Progenitor cell of endocrine pancreas (in vitro differentiated cells): ENCODE measurements at places on chromosomes 3 and 15. TPM values are rescaled to one million over a fixed set of nuclear protein-coding genes. Genes with fewer than 3 reads are reported as not detected.

GRCh38 chr3:78347176-78347575 lies 1307.3 kb downstream of the ROBO2 start:
- DNase-seq, result no peak
- H3K4me3 ChIP-seq, result no peak overlapping the region
- no peak overlapping the region for H3K27ac ChIP-seq
- H3K27me3 ChIP-seq, result no peaks in the 10 kb centered on the region
- H3K36me3 ChIP-seq, result peaks cover 4% of the 10 kb centered on the region

DNA sequence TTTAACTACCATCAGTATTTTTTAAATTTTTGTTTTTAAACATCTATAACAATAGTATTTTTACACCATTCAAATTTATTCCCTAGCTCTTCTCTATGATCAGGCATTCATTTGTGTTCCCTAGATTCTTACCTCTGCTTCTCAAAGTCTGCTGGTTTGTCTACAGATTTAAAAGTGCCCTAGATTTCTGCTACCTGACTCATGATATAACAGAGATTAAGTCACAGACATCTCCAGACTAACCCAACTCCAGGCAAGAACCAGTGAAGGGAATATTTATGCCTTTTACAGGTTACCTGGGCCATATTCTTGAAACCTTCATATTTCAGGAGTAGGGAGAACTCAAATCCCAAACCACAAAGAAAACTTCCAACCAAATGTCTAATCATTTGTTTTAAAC lies 38.8 kb downstream of the ADAM10 start:
- no peaks in the 10 kb centered on the region for H3K4me1 ChIP-seq
- no peak for DNase-seq
- H3K36me3 ChIP-seq, result peaks cover 12% of the 10 kb centered on the region
- H3K4me3 ChIP-seq, result no peak overlapping the region

The COL6A5 gene
- not detected in 2 replicates for total RNA-seq

- peaks cover 6% of the 10 kb centered on the region for H3K4me1 ChIP-seq
- H3K27me3 ChIP-seq, result no peaks in the 10 kb centered on the region
- DNase-seq, result no peak
- no peak overlapping the region for H3K4me3 ChIP-seq
- no peaks in the 10 kb centered on the region for H3K36me3 ChIP-seq
- H3K27ac ChIP-seq, result no peak overlapping the region
These were observed 298.5 kb upstream of the PPP2R3A start for GRCh38 chr3:135667061-135667460.

The CAMK2N2 gene
- total RNA-seq, result 1.3 and 1.4 TPM in 2 replicates

DNA sequence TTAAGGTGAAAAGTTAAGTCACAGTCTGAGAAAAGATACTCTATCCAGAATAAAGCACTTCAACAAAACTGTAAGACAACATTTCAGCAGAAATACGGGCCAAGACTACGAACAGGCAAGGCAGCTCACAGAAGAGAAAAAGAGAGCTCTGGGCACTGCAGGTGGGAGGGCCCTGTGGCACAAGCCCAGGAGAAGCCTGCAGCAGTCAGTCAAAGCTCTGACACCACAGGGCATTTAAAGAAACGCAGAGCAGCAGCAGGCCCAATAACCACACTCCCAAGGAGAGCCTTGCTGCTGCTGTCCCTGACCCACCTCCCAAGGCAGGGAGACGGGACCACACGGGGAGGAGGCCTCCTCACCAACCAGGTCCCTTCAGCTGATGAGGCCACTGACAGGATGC lies 19.2 kb downstream of the CHSY1 start:
- peak overlapping the region; percentile 55 for H3K27ac ChIP-seq
- H3K36me3 ChIP-seq, result peaks cover 34% of the 10 kb centered on the region
- no peak overlapping the region for H3K4me3 ChIP-seq
- no peak for DNase-seq

GRCh38 chr15:95975212-95975611 lies 355.3 kb upstream of the NR2F2 start:
- H3K4me1 ChIP-seq, result no peaks in the 10 kb centered on the region
- H3K4me3 ChIP-seq, result no peak overlapping the region
- no peaks in the 10 kb centered on the region for H3K36me3 ChIP-seq
- H3K27me3 ChIP-seq, result peaks cover 10% of the 10 kb centered on the region

The C3orf85 gene
- total RNA-seq, result not detected in 2 replicates

DNA sequence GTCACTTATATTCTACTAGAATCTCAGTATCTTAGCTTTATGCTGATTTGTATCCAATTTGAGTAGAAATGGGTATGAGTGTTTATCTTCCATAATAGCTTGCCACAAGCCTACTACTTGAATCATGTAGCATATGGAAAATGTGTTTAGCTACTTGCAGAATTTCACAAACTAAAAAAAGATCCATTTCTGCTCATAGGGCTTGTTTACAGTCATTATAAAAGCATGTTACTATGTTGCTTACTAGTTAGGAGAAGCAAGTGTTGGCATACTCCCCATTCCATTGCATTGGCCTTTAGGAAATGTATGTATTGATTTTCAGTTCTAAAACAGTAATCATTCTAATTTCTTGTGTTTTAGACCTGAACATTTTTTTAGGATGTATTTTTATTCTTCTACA lies 939.2 kb downstream of the NAALADL2 start:
- H3K27ac ChIP-seq, result no peak overlapping the region
- H3K4me1 ChIP-seq, result no peaks in the 10 kb centered on the region
- no peaks in the 10 kb centered on the region for H3K27me3 ChIP-seq

The GABRA5 gene
- 0.10 TPM in 1 of 2 replicates, not detected in the other for total RNA-seq

- H3K4me1 ChIP-seq, result peaks cover 31% of the 10 kb centered on the region
- H3K4me3 ChIP-seq, result no peak overlapping the region
These were observed 323.8 kb upstream of the AZI2 start for GRCh38 chr3:28672406-28672805.

DNA sequence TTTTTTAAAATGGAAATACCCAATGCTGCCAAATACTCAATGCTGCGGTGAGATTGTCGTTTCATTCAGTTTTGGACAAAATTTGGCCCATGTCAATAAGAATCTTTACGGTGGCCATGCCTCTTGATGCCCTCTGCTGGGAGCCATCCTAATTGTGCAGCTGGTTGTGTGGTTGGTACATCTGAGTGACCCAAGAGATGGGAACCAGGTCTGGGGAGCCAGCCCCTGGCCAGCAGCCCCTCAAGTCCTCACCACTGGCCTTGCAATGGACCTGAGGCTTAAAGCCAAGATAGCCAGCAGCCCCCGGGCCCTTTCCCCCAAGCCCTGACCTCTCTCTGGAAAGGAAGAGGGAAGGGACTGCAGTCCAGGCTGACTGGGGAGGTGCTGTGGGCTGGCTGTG lies 36.4 kb upstream of the ESYT3 start:
- H3K36me3 ChIP-seq, result peaks cover 15% of the 10 kb centered on the region
- H3K4me3 ChIP-seq, result no peak overlapping the region
- H3K27me3 ChIP-seq, result peaks cover 27% of the 10 kb centered on the region
- H3K4me1 ChIP-seq, result peaks cover 12% of the 10 kb centered on the region

The AGTR1 gene
- 7.7 and 8.2 TPM in 2 replicates for total RNA-seq

DNA sequence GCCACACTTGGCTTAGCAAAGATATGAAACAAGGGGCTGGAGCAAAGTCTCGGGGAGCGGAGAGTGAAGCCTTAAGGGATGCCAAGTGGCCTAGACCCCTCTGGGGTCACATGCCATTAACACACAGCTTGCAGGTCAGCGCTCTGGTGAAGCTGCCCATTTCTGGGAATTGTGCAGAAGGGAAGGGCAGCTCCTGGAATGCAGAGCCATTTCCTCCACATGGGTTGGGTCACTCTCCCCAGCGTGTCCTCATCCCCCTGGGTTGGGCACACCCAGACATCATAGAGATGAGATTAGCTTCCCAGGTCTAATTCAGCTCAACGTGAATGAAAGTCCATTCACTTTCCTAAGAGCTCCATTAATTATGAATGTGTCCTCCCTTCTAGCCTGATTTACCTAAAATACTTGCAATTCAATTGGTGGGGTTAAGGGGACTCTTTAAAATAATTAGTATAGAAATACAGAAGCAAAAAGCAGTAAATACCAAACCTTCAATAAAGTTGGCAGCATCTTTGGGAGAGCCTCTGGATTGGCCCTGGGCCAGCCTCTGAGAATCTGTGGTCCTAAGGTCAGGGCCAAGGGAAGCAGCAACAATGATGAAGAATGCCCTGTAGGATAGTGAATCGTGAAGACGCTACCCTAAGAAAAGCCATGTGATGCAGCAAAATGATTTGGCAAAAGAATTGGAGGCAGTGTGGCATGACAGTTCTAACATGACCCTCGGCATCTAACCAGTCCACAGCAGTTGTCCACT lies 17.8 kb downstream of the MRAS start:
- peak overlapping the region; percentile 42 for H3K27ac ChIP-seq
- no peak overlapping the region for H3K4me3 ChIP-seq
- H3K36me3 ChIP-seq, result peaks cover 3% of the 10 kb centered on the region

DNA sequence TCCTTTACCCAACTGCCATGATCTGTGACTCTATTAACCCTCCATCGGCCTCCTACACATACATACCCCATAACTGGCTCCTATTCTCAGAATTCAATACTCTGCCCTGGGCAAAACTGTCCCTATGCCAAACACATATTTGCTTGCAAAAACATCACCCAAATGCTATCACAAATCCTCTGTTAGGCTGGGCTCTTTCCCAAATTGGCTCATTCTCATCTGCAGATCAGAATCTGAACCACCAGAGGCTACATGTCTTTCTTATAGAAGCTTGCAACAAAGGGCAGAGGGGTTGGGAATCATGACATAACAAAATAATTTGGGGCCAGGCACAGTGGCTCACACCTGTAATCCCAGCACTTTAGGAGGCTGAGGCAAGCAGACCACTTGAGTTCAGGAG lies 45.4 kb upstream of the GOLM2 start:
- no peaks in the 10 kb centered on the region for H3K36me3 ChIP-seq
- DNase-seq, result no peak
- no peaks in the 10 kb centered on the region for H3K4me1 ChIP-seq
- no peak overlapping the region for H3K4me3 ChIP-seq
- H3K27ac ChIP-seq, result no peak overlapping the region
- H3K27me3 ChIP-seq, result no peaks in the 10 kb centered on the region

DNA sequence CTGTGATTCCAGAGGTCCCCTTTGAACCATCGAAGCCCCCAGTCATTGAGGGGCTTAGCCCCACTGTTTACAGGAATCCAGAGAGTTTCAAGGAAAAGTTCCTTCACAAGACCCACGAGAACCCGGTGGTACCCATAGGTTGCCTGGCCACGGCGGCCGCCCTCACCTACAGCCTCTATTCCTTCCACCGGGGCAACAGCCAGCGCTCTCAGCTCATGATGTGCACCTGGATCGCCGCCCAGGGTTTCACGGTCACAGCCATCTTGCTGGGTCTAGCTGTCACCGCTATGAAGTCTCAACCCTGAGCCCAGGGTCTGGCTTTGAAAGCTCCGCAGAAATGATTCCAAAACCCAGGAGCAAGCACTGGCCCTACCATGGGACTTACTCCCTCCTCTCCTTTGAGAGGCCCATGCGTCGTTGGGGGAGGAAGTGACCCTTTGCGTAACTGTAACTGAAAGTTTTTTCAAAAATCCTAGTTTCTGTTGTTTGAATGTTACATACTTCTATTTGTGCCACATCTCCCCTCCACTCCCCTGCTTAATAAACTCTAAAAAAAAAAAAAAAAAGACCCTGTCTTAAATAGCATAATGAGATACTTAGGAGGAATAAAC lies 85.1 kb upstream of the CSPG5 start:
- peak overlapping the region; percentile 56 for H3K27ac ChIP-seq
- H3K4me3 ChIP-seq, result no peak overlapping the region
- H3K27me3 ChIP-seq, result no peaks in the 10 kb centered on the region
- no peak for DNase-seq
- peaks cover 14% of the 10 kb centered on the region for H3K4me1 ChIP-seq
- peaks cover 30% of the 10 kb centered on the region for H3K36me3 ChIP-seq

The KBTBD13 gene
- total RNA-seq, result not detected in 2 replicates

- H3K27ac ChIP-seq, result peak overlapping the region; percentile 63
- H3K4me3 ChIP-seq, result no peak overlapping the region
- H3K36me3 ChIP-seq, result peaks cover 2% of the 10 kb centered on the region
These were observed 11.6 kb upstream of the SSUH2 start for GRCh38 chr3:8656240-8656639.

DNA sequence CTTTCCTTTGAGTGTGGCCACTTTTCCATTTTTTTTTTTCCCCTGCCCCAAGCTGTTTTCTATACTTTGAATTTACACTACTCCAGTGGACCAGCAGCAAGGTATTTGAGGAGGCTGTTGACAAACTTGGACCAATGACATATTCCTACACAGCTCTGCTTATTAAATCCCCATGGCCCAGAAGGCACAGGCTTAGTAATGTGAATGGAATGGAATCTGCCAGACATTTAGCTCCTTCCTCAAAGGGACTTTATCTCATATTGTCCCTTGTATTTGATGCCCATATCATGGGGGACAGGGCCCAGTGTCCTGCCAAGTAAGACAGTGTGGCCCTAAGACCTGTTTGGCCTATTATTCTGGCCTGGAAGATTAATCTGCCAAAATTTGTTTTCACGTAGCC lies 107.5 kb downstream of the CHCHD6 start:
- H3K4me1 ChIP-seq, result peaks cover 3% of the 10 kb centered on the region
- no peaks in the 10 kb centered on the region for H3K27me3 ChIP-seq
- no peak overlapping the region for H3K4me3 ChIP-seq
- no peak for DNase-seq
- H3K27ac ChIP-seq, result no peak overlapping the region

GRCh38 chr15:101318839-101319238 lies 23.8 kb upstream of the SNRPA1 start:
- no peak overlapping the region for H3K4me3 ChIP-seq
- H3K27ac ChIP-seq, result no peak overlapping the region
- H3K4me1 ChIP-seq, result no peaks in the 10 kb centered on the region

- H3K36me3 ChIP-seq, result peaks cover 13% of the 10 kb centered on the region
- H3K27me3 ChIP-seq, result no peaks in the 10 kb centered on the region
- DNase-seq, result no peak
- no peak overlapping the region for H3K27ac ChIP-seq
- H3K4me1 ChIP-seq, result peaks cover 15% of the 10 kb centered on the region
- H3K4me3 ChIP-seq, result no peak overlapping the region
These were observed 4.6 kb upstream of the UQCRC1 start for GRCh38 chr3:48614044-48614443.

DNA sequence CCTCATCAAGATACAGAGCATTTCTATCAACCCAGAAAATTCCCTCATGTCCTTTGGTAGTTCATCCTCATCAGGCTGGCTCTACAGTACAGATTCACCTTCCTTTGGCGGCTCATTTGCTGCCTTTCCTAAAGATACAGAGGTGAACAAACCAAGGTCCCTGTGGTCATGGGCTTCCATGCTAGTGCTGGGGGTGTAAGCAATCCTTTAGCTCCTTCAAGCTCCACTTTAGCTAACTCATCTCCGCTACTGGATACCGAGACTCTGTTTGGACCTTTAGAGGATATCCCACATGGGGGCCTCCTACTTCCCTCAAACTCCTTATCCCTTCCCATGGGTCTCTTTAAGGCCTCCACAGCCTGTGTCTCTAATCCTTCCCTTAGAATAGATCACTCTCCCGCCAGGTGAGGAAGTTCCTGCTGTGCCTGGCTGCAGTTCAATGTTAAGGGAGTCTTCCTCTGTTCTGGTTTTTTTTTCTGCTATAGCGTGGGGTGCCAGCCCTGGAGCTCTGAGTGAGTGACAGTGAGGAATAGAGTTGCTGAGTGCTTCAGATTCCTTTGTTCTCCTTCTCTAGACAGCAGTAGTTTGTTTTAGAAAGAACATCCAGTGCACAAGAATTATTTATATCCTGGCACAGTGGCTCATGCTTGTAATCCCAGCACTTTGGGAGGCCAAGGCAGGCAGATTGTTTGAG lies 30.7 kb downstream of the CLEC3B start:
- H3K4me1 ChIP-seq, result peaks cover 27% of the 10 kb centered on the region
- peaks cover 7% of the 10 kb centered on the region for H3K27me3 ChIP-seq
- DNase-seq, result no peak

GRCh38 chr3:153688301-153689120 lies 432.7 kb upstream of the ARHGEF26 start:
- peaks cover 7% of the 10 kb centered on the region for H3K4me1 ChIP-seq
- no peaks in the 10 kb centered on the region for H3K27me3 ChIP-seq
- H3K4me3 ChIP-seq, result no peak overlapping the region
